ENCODE measurements at places on chromosomes 6 and 20.

GRCh38 chr6:36345681-36346466 is 9.2 kb upstream of the BNIP5 start:
- no peak for DNase-seq

GRCh38 chr6:31639449-31639861 is 13.0 kb downstream of the BAG6 start:
- no peak for DNase-seq

GRCh38 chr6:150690681-150691080 is 91.0 kb downstream of the PLEKHG1 start:
- DNase-seq = no peak

GRCh38 chr6:158388727-158389126 is 76.5 kb downstream of the TULP4 start:
- DNase-seq = no peak

DNA sequence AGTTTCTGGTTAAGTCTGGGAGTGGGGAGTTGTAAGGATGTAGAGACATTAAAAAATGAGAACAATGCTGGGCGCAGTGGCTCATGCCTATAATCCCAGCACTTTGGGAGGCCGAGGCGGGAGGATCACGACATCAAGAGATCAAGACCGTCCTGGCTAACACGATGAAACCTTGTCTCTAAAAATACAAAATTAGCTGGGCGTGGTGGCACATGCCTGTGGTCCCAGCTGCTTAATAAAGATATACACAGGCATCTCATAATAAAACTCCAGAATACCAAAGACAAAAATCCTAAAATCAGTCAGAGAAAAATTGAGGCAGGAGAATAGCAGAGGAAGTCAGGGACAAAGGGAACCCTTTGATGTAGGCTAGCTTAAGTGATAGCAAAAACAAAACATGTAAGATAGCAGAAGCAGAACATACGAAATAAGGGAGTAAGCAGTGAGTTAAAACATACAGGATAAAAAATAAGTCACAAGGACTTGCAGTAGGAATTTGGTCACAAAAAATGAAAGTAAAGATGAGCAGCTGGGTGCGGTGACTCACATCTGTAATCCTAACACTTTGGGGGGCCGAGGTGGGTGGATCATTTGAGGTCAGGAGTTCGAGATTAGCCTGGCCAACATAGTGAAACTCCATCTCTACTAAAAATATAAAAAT is 23.6 kb downstream of the DDX43 start:
- DNase-seq = no peak

- DNase-seq = no peak
Measured at GRCh38 chr6:52388790-52389189, 26.8 kb downstream of the PAQR8 start.

GRCh38 chr6:142692942-142693341 is 252.0 kb downstream of the HIVEP2 start:
- peak; percentile 57 for DNase-seq
